ENCODE measurements at places on chromosomes 1 and 21.

GRCh38 chr1:91653183-91653582 lies 152.5 kb downstream of the CDC7 start:
- DNase-seq = no peak

- DNase-seq = no peak
Observed at GRCh38 chr1:27144920-27145661, 9.8 kb downstream of the SLC9A1 start.

GRCh38 chr1:27102707-27103468 lies 52.0 kb downstream of the SLC9A1 start:
- DNase-seq = peak; percentile 42

GRCh38 chr1:229066591-229066990 lies 204.3 kb upstream of the RAB4A start:
- DNase-seq = no peak

GRCh38 chr1:12150456-12151200 lies 16.2 kb upstream of the TNFRSF1B start:
- no peak for DNase-seq

- DNase-seq = no peak
Observed at GRCh38 chr21:36511484-36512220, 31.7 kb upstream of the CLDN14 start.

DNA sequence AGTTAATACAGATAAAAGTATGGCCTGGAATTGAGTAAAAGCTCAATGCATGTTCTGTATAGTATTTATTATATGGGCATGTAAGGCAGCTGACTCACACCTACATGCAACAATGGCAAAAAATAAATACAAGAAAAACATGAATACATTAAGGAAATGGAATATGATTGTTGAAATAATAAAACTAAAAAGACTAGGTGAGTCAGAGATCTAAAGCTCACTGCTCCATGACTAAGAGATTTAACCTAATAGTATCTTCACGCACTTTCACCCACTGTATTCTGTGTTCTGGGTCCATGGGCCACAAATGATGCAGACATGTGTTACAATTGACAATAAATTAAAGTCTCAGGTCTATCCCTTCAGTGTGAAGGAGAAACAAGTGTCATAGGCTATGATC lies 607.0 kb downstream of the AGBL4 start:
- DNase-seq = no peak

DNA sequence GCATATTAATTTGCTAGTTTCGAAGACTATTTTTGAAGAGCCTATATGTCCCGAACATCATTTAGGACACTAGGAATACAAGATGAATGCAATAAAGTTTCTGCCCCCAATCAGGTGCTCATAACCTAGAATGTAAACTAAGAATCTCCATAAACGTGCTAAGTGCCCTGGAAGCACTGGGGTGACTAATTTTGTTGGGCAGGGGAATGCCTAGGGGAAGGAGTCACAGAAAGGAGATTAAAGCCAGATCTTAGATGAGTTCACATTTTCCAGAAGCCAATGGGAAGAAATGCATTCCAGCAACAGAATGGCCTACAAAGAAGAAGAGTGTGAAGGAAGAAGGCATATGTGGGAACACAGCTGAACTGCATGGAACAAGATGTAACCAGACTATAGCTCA lies 19.5 kb downstream of the SCYL3 start:
- no peak for DNase-seq

DNA sequence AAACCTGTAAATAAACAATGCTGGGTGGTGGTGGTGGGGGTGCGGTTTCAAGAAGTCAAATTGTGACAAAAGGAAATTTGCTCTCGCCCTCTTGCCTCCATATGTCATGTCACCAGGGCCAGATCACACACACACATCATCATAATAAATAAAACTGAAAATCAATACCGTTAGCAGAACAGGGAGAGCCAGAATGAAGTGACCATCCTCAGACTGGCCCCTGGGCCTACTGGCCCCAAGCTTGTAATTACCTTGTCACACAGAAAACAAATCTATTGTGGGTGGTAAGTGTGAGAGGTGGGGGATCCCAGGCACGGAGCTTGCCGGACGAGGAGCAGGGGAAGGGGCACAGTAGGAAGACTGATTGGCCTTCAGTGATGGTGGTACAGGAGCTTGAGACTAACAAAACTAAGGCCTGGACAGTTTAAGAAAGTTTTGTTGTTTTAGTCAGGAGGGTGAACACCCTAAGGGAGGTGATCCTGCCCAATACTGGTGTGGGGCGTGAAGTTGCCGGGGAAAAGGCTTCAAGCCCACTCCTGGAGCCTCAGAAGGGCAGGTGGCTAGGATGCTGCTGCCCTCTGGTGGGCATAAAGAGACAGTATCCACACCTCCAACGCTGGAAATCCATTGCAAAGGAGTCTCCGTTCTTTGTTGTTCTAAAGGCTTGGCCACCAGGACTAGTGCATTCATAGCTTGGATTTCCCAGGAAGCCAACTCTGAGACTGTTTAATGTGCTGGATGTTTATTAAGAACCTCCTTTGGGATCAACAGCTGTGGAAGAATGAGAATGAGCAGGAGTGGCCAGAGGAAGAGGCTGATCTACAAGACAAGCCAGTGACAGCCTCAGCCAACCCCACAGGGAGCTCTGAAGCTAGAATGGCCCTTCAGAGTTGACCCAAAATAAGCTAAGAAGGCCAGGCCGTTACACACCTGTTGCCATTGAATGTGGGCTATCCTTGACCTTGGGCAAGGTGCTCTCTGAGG lies 8.1 kb upstream of the C1orf216 start:
- peak; percentile 58 for DNase-seq

DNA sequence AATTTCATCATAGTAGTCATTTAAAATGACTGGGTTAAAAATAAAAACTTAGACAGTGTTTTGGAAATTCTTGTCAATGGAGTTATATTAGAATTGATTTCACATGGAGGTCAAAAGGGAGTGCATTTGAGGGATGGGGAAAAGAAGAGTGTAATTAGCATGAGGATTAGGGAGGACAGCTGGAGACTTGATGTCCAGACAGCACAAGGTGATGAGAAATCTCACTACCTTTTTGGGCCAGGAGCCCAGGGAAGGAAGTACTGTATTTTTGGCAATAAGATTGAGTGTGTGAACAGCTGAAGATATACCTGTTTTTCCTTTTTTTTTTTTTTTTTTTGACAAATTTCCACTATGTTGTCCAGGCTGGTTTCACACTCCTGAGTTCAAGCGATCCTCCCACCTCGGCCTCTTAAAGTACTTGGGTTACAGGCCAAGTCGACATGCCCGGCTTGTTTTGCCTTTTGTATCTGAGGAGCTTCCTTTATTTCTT lies 163.6 kb downstream of the PAPPA2 start:
- no peak for DNase-seq

DNA sequence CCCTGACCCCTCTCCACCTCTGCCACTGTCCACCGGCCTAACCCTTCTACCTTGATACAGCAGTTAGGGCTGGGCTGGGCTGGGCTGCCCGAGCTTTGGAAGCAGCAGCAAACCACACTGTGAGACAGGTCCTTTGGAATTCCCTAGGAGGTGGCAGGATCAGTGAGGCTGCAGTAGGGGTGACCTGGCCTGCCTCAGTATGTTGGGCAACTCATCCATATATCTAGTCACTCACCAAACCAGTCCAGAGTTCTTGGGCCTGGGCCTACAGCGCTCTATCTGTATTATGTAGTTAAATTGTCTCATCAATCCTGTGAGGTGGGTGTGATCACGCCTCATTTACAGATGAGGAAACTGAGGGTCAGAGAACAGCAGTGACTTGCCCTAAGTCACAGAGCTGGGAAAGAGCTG lies 13.3 kb upstream of the SYNC start:
- no peak for DNase-seq

DNA sequence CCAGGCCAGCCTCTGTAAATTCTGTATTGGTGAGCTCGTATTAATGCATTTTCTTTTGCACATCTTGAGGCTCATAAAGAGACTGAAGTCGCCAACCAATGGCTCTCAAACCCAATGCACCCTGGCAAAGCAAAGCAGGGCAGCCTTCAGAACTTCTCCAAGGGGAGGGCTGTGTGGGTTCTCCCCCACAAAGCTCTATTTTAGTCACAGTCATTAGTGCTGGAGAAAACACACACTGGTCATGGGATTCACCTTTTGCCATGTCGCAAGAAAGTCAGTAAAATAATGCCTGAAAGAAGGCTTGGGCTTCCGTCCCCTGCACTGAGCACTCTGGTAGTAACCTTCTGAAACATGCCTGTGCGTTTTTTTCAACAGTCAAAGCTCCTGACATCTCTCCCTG lies 26.3 kb upstream of the ATF3 start:
- no peak for DNase-seq

- no peak for DNase-seq
Observed at GRCh38 chr1:89822109-89822962, 1.5 kb downstream of the LRRC8D start.

DNA sequence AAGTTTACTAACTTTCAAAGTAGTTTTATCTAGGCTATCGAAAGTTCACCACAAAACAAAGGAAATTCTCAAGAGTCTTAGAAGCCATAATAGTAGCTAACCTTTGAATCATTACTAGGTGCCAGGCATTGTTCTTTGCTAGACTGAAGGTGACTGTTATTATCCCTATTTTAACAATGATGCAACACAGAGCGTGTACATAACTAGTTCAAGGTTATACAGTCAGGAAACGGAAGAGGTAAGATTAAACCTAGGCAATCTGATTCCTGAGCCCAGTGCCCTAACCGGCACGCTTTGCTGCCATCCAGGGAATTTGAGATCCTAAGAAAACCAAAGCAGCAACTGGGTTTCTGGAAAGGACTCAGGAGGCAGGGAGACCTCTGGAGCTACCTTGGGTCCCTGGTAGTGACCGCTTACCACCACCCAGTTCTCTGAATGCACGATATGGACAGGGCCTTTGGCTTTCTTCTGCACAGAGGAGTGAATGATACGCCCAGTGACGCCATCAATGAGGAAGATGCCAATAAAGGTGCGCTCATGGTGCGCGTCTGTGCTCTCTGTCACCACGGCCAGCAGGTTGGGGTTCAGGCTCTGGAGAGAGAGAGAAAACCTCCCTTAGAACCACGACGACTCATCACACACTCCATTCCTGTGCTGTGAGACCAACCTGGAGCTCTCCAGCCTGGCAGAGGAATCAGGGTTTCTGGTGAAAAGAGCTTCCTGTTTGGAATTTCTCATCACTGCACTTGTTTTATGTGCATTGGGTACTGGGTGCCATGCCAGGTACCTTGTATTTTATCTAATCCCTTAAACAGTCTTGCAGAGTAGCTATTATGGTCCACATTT lies 13.1 kb upstream of the UBR4 start:
- no peak for DNase-seq

- DNase-seq = no peak
Observed at GRCh38 chr21:37903396-37903795, 12.9 kb downstream of the KCNJ6 start.

DNA sequence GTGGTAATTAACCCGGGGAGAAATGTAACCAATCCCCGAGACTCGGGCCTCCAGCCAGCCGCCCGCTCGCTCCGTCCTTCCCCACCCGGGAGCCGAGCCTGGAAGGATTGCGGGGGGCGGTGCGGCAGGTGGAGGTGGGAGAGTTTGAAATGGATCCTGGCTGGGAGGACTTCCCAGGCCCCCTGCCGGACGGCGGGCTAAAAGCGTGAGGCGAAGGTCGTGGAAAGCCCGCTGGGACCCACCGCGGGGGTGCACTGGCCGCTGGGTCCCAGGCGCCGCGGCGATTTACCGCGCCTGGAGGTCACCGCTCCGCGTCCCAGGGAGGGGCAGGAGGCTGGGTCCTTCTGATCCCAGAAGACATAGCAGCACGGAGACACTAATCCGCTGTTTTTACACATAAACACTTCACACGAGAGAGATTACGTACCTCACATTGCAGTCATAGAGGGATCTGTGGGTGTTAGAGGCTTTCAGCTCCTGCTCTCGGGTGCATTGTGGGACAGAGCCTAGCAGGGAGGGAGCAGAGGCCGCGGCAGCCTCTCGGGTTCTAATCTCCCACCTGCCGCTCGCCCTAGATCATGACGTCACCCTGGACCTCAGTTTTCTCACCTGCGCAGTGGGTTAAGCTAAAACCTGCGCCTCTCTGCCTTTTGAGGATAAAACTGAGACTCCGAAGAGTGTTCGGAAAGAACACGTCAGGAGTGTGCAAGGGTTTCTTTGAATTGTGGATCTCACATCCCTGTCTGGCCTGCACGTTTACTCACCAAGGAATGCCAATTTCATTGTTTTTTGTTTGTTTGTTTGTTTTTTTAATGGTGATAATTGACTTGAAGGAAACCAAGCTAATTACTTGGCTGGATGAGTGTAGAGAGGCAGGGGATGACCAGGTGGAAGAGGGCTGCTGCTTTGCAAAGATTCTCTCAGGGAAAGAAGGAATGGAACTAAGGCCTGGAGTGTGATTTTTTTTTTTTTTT lies 17.1 kb upstream of the TMEM9 start:
- DNase-seq = peak; percentile 96

- DNase-seq = no peak
Observed at GRCh38 chr21:46038871-46039397, 57.4 kb downstream of the COL6A1 start.

DNA sequence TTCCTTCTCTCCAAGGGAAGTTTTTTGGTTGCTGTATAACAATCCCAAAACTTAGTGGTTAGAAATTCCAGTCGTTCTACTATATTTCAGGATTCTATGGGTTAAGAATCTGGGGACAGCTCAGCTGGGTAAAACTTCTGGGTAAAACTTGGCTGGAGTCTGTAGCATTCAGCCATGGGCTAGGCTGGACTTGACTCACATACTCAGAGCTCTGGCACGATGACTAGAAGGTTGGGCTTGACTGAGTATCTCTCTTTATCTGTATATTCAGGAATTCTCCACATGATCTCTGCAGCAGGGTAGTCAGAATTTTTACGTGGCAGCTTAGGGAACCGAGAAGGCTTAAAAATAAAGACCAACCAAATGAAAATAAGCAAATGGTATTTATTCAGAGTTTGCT lies 28.2 kb upstream of the HRNR start:
- no peak for DNase-seq

DNA sequence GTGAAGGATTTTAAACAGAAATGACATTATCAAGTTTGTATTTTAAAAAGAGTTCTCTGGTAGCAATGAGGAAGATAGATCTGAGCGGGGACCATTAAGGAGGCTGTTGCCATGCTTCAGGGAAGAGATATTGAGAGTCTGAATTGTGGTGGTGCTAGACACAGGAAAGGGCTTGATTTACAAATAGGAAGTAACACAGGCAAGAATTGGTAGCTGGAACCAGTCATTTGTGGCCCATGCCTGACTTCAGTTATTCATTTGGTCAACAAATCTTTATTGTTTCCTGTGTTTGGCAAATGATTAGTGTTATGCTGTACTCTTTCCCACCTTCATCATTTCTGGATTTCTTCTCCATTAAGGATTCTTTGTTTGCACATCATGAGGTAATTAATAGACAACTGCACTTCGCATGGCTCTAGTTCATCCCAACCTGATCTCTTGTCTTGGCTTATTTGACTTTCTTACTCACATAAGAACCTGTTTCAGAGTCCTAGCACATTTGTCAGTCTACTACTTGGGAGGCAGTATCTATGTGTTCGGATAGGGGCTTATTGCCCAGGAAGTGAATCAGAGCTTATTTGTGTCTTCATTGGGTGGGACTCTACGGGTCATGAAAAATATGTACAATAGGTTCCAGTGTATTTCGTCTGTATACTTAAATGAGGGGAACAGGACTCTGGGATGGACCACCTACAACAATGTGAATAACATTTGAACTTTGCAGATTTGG lies 32.3 kb downstream of the EEIG2 start:
- no peak for DNase-seq

- no peak for DNase-seq
Observed at GRCh38 chr1:184283999-184284398, 102.8 kb upstream of the C1orf21 start.

GRCh38 chr1:5992814-5993555 lies 760 bp upstream of the NPHP4 start:
- DNase-seq = no peak

GRCh38 chr1:228411548-228412430 lies 4.9 kb downstream of the TRIM17 start:
- DNase-seq = no peak

- no peak for DNase-seq
Observed at GRCh38 chr1:111696330-111696729, 42.9 kb downstream of the INKA2 start.

Measured in NCI-H1105 (cell line).